Cortex of kidney (tissue), 1 donor: ENCODE measurements at places on chromosomes 4 and X.

DNA sequence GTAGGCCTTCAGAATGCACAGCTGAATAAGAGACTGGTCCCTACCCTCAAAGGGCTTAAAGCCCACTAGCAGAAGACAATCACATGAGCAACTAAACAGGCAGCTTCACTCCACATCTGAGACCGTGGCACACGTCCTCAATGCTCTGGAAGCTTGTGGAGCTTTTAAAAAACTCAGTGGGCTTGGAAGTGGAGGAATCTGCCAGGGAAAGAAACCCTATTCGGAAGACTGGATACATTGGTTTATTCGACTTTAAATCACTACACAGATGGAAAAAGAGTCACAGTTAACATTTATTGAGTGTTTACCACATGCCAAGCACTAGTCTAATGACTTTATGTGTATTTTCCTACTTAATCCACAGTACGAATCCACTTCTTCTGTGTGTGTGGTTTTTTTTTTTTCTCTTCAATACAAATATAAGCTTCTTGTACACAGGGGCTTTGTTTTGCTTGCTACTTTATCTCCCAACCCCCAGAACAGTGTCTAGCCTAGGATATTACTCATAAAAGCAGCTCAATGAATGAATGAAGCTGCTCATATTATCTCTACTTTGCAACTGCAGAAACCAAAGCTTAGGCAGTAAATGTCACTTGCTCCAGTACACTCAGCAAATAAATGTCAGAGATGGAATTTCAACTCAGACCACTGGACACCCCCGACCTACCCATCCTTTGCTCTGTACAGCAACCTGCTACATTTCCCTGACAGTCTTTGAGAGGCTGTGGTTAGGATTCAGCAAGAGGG is 137.7 kb downstream of the LDB2 start:
- no peak for DNase-seq

- DNase-seq, result no peak
These were observed 136.4 kb upstream of the PLAC1 start for GRCh38 chrX:134794692-134795091.

DNA sequence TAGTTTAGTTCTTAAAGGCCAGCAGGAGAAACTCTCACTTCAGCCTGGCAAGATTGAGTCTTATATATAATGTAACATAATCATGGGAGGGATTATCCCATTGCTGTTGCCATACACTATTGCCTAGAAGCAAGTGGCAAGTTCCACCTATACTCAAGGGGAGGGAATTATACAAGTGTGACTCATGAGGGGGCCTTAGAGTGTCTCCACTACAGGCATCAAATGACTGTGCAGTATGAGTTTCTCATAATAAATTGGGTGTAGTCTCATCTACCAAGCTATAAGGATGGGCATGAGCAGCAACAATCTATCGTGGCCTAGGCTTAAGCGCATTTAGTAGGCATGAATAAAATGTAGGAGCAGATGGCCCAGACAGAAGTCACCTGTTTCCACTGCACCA is 89.1 kb upstream of the C1GALT1C1 start:
- no peak for DNase-seq

GRCh38 chr4:75180790-75181776 is 248.2 kb downstream of the PARM1 start:
- DNase-seq, result no peak

- DNase-seq, result no peak
These were observed 62.8 kb downstream of the UCHL1 start for GRCh38 chr4:41319553-41319952.

DNA sequence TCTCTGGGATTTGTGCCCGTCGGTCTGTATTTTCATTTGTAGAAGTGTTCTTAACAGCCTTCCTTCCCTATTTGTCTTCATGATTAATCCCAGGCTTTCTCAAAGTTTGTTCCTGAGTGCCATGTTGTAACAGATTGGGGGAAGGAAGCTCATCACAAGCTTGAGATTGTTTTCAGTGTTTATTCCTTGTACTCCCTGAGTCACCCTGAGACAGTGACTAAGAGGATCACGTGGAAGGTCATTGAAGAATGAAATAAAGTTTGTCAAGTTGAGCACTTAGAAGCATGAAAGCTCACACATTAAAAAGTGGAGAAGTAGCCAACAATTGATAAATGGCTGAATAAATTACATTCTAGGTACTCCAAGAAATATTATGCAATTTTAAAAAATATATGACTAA is 153.5 kb upstream of the FAM241A start:
- DNase-seq, result no peak

DNA sequence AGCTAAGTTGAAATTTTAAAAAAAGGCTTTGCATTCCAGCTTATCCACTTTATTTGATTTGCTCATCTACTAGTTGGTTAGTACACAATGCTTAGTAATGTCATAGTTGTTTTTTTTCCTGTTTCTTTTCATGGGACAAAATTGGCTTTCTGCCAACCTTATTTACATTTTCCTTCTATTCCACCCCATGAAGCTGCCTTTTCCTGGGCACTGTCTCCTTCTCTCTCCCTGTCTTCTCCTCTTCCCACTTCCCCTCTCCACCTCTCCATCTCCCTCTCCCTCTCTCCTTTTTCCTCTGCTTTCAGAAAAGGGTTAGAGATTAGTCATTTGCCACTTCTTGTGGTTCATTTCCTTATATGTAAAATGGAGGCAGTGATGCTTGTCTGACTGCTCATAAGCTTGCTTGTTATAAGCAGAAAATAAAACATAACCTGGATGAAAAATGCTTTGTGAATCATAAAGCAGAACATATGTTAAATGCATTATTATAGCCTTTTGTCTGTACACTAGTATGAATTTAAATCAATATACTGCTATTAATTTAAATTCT is 181.9 kb downstream of the CEP135 start:
- DNase-seq, result no peak

DNA sequence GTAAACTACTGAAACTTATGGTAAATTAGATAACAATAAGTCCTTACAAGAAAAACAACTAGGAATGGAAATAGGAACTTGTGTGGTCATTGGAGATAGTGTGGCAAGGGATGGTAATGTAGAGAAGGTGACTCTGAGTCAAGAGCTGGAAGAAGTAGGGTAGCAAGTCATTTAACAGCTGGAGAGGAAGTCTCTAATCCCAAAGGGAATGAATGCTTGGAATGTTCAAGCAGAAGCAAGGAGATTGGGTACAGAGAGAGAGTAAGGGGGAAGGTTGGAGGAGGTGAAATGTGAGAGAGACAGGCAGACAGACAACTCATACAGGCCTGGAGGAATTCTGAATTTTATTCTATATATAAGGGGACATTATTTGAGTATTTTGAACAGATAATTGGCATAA is 260.6 kb upstream of the MAD2L1 start:
- no peak for DNase-seq
